ENCODE measurements at places on chromosomes 1 and 21.
A peak's percentile ranks its signal among the peaks of the same experiment; 100 is the strongest.

DNA sequence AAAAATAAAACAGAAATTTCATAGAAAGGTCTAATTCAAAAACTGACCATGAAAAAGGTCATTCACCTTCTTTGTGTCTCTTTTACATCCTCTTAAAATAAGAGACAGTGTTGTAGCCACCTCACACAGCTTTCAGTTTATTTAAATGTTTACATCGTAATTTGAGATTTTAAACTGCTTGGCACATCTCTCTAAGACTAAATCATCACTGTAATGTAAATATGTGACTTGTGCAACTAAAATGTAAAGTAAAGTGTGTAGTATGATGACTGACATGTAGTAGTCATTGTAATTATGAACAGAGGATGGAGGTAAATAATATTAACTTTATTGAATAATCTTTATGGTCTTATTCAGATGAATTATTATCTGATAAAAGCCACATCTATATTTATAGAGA, 283.9 kb downstream of the KCNT2 start:
- no peak for DNase-seq

DNA sequence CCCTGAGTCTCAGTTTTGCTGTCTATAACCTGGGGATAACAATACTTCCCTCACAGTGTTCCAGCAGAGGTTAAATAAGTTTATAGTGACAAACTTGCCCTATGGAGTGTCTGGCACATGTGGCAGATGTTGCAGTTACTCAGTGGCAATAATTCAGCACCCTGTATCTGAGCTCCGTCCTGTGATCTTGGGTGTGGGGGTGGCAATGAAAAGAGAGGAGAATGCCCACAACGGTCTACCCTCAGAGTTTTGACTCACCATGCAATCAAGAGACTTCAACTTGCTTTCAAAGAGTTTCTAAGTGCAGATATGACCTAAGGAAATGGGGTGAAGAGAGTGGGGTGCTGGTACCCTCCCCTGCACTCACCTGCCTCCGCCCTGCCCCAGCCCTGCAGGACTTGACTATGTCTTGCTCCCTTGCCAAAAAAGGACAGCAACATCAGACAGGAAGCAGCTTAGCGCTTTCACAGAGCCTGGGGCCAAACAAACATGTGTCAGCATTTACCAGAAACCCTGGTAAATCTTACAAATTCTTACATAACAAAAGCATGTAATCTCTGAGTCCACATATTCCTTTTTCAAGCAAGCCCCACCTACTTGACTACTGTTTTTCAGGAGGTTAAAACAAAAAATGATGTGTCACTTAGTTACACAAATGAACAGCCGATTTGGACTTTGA, 185.1 kb upstream of the CAMK1G start:
- DNase-seq = peak; percentile 57

DNA sequence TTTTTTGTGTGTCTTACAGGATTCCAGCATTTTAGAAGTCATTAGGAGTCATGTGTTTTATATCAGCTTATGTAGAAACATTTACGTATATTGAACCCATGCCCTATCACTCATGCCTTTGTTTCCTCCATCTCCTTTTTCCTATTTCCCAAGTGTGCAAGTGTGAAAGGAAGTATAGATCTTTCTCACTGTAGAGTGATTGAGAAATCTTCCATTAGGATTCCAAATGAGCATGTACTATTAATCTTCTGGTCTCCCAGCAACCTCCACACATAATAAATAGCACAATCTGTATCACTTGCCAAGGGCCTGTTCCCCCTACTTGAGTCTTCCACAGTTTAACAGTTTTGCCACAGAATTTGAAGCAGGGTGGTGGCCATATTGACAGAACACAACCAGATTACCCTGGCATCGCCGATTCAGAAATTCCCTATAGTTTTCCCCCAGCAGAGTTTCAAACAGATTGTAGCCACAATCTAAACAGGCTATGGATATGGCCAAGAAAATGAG, 1052.8 kb downstream of the TTLL7 start:
- no peak for DNase-seq

- DNase-seq = no peak
Observed at GRCh38 chr1:155531624-155532023, 31.0 kb downstream of the ASH1L start.

DNA sequence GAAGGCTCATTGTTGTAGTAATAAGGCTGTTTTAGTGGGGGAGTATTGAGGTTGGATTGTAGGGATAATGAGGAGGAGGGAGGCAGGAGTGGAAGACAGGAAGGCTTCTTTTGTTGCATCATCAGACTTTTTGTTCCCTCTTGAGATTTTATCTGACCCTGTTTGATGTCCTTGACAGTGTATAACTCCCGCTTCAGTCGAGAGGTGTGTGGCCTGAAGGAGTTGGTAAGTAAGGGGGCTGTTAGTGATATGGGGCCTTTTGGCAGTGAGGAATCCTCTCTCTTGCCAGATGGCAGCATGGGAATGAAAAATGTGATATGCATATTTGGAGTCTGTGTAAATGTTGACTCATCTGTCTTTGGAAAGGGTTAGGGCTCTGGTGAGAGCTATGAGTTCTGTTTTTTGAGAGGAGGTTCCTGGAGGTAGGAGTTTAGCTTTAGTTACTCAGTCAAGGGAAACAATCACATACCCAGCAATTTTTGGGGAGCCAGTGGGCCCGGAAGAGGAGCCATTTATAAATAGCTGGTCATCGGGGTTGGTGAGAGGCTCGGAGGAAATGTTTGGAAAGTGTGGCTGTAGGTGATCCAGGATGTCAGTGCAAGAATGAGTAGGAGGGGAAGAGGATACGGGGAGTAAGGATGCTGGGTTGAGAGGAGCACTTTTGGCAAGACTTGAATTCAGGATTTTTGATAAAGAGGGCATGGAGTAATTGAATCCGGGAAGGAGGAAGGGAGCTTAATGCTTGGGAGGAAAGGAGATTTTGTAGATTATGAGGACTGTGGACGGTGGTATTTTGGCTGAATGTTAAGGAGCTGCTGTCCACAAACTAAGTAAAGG, 136.7 kb upstream of the ETV3 start:
- DNase-seq = no peak

DNA sequence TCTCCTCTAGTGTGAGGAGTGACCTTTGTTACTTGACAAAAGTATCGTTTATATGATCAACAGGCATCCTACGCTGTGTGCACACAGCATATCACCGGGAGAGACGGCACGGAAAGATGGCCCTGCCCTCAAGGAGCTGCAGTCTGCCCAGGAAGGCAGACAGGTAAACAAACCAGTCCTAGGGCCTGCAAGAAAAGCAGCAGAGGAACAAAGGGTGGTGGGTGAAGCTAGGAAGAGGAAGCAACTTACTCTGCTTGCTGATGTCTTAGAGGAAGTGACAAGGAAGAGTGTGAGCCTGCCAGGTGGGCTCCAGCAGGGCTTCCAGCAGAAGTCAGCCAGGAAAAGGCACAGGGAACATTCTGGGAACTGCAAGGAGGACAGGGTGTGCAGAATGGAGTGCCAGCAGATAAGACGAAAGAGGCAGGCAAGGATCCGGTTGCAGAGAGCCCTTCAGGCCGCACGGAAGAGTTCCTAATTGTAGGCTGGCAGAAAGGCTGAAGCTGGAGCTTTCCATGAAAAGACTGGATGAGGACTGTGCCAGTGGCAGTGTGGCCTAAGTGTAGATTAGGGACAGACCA, 106.7 kb downstream of the SLC45A1 start:
- peak; percentile 67 for DNase-seq

DNA sequence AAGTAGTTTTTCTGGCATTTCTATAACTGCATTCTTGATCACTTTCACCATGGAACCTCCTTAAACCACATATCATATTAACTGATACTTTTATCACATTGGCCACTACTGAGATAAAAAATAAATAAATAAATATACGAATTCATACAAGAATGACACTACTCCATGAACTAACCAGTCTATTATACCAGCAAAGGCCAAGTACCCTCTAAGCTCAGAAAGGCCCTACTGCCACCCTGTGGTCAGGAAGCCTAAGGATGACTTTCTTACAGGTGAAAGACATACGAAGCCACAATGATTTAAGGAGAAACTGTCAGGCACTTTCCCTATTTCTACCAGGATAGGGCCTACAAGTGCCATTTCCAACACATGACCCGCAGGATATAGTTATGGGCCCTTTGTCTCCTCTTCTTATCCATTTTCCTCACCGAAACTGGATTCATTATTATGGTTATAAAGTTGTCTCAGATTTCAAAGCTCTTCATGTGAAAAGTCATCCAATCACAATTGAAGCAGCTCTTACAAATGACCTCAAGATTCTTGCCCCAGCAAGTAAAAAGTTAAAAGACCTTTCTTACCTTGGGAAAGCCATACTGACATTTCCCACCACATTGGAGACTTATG, 23.9 kb downstream of the DNAJC8 start:
- peak; percentile 71 for DNase-seq

- no peak for DNase-seq
Observed at GRCh38 chr1:22418933-22419382, 32.7 kb upstream of the ZBTB40 start.

GRCh38 chr21:39178421-39178820, 4.8 kb downstream of the PSMG1 start:
- DNase-seq = no peak

- no peak for DNase-seq
Observed at GRCh38 chr1:96741335-96741734, 19.8 kb downstream of the PTBP2 start.

DNA sequence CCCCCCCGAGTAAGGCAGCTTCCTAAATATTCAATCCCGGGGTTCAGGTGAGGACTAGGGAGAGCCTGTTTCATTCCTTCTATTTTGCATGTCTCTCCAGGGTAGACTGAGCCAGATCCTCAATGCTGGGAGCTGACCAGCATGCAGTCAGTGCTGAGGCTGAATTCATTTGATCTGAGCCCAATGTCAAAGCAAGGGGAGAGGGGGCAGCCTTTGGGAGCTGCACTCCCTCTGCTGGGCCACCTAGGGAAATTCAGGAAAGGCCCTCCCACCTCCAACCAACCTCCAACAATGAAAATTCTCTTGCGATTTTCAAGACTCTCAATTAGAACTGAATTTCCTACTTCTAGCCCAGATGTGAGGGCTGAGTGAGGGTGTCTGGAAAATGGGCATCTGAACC, 371.2 kb downstream of the NPHP4 start:
- DNase-seq = no peak

DNA sequence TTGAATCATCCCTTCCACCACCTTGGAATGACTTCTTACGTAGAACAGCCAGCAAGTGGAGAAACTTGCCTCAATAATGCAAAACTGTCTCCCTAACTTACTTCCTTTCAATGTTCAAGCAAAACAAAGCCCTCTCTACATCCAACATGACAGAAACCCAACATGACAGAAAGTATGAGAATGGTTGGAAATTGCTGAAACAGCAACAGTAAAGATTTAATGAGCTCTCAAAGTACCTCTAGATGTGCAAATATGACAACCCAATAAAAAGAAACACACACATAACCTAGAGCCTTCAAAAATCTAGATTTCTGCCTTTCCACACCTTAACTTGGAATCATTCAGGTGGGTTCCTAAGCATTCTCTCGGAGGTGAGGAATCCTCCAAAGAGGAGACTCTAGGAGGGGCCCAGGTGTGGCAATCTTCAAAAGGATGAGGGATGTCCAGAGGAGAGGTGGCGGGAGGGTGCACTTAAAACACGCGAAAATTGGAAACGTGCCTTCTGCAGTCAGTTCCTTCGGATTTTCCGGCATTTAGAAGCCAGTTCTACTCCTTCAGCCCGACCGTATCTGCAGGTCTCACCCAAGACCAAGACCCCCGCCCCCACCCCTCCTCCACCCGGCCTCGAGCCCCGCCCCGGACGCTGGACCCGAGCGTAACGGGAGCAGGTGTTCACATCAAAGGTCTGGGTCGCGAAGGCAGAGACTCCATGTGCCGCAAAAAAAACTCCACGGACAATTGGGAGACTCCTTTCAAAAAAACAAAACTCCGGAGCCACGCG, 996 bp upstream of the MGST3 start:
- DNase-seq = no peak

DNA sequence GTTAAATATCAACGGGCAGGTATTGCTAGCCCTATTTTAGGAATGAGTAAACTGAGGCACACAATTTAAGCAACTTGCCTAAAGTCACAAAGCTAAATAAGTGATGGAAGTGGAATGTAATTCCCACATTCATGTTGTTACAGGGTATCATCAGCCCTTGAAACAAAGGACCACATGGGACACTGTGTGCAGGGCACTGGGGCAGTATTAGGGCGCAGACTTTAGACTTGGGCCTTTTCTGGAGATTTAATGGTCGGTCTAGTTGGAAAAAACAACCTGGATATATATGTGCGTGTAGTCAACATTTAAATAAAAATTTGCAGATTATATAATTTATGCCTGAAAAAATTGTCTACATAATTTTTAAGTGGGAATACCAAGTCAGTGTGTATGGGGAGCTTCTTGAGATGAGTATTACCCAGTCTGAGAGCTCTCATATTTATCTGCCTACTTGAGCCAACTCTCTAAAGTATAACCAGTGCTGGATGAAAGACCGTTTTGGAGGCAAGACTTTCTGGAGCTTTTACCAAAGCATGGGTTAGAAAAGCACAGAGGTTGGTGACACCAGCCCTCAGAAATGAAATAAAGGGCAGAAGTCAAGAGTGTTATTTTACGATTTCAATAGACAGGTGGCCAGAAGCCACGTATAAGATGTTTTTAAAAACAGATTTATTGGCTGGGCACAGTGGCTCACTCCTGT, 1.6 kb downstream of the KDM1A start:
- DNase-seq = no peak

DNA sequence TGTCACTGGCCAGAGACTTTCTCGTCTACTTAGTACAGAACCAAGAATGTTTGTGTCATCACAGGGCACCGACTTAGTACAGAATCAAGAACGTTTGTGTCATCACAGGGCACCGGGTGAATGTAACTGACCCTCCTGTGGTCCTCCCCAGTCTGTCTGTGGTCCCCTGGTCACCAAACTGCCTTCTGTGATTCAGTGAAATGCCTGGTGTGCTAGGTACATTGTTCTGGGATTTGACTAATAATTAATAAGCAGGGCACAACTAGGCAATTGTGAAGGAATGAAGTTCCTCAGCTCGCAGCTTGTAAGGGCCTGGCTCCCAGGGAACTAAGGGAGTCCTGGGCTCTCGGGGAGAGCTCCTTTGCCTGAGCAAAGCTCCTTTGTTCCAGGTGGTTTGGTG, 7.2 kb downstream of the MECR start:
- DNase-seq = no peak

DNA sequence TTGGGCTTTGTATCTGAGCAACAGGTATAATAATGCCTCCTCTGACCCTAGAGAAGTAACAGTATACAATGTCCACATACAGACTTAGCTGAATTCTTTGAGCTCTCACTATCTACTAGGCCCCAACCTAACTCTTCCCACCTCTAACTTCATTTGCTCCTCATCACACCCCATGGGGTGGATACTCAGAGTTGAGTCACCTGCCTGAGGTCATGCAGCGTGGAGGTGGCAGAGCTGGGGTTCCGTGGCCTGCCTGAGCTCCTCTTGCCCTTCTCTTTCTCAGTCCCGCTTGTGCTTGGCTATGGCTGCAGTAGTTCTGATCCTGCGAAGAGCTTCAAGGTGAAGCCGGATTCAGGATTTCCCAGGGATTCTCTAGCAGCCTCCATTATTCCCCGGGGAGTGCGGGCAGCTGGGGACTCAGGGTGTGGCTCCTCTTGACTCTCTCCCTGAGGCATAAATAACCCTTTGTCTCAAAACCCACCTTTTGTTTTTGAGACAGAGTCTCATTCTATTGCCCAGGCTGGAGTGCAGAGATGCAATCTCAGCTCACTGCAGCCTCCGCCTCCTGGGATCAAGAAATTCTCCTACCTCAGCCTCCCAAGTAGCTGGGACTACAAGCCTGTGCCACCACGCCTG, 29.9 kb upstream of the ACTL8 start:
- no peak for DNase-seq

GRCh38 chr1:154591206-154591605, 16.8 kb downstream of the ADAR start:
- no peak for DNase-seq
